Suprapubic skin (tissue), 4 donors: ENCODE measurements at places on chromosomes 5 and 9.

- no peaks in the 10 kb centered on the region for H3K36me3 ChIP-seq
- H3K4me3 ChIP-seq = no peak overlapping the region
- no peak overlapping the region for H3K27ac ChIP-seq
- H3K27me3 ChIP-seq = peaks cover 4% of the 10 kb centered on the region
- no peak for DNase-seq
- H3K4me1 ChIP-seq = no peaks in the 10 kb centered on the region
Observed at GRCh38 chr5:147796556-147797308, 14.2 kb upstream of the JAKMIP2 start.

GRCh38 chr5:75433814-75434506 lies 77.5 kb downstream of the CERT1 start:
- no peak overlapping the region for H3K27ac ChIP-seq
- H3K4me1 ChIP-seq = peaks cover 7% of the 10 kb centered on the region
- H3K4me3 ChIP-seq = no peak overlapping the region
- H3K27me3 ChIP-seq = no peaks in the 10 kb centered on the region
- DNase-seq = no peak
- H3K36me3 ChIP-seq = no peaks in the 10 kb centered on the region

GRCh38 chr5:9108162-9108561 lies 437.7 kb downstream of the SEMA5A start:
- H3K36me3 ChIP-seq = no peaks in the 10 kb centered on the region
- no peak overlapping the region for H3K27ac ChIP-seq
- no peak overlapping the region for H3K4me3 ChIP-seq
- no peak for DNase-seq

DNA sequence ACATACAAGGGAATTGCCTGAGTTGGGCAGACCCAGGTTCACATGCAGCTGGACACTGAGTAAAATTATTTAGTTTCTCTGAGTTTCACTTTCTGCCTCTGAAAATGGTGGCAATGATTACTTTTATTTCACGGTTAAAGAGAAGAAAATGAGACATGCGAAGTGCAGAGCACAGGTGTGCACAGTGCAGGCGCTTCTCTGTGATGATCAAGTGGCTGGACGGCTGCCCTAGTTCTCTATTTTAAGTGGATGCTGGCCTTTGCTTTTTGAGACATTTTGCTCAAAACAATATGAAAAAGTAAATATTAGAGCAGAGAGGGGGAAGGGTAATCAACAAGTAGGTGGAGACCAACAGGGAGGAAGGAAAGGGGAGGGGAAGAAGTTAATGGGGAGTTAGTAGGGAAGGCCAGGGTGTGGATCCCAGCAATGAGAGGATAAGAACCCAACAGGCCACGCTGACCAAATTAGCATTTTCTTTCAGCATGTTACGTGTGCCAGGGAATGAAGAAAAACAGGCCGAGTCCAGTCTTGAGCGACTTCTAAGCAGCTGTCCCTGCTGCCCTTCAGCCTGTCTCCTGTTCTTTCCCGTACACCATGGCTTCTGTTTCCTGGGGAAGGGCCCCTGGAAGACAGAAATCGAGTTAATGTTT lies 16.1 kb downstream of the SNX18 start:
- DNase-seq = no peak
- H3K27ac ChIP-seq = peak overlapping the region; percentile 51
- H3K36me3 ChIP-seq = no peaks in the 10 kb centered on the region
- no peak overlapping the region for H3K4me3 ChIP-seq
- H3K27me3 ChIP-seq = no peaks in the 10 kb centered on the region

DNA sequence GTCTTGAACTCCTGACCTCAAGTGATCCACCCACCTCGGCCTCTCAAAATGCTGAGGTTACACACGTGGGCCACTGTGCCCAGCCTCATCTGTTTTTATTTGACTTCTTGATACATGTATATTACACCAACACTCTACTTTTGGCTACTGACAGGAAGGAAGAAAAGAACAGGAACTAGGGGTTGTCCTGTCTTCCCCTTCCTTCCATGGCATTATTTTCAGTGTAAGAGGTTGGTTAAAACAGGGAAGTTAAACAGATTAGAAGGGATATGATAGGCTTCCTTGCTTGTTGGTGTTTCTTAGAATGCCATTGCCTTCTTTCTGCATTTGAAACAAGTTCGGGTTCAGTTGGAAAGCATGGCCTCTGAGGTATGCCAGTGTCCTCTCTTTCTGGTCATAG lies 312.8 kb downstream of the NDUFS4 start:
- H3K36me3 ChIP-seq = no peaks in the 10 kb centered on the region
- no peak overlapping the region for H3K4me3 ChIP-seq
- DNase-seq = no peak
- no peaks in the 10 kb centered on the region for H3K27me3 ChIP-seq
- H3K4me1 ChIP-seq = no peaks in the 10 kb centered on the region

DNA sequence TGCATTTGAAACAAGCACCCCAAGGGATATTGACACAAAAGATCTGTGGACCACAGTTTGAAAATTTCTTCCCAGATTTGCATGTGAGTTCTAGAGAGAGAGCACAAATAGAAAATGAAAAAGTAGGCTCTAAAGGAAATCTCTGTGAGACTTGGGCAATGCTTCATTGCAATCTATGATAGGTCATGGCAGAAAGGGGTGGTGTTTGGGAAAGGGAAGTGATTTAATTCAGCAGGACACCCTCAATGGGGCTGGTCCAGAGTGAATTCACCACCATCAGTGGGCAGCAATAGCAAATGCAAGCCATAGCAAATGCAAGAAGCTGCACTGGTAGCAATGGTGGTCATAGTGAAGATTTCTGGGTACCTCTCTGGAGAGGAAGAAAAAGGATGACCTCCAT lies 58.1 kb downstream of the ANKRD55 start:
- H3K27ac ChIP-seq = peak overlapping the region; percentile 74
- H3K4me1 ChIP-seq = peaks cover 36% of the 10 kb centered on the region
- no peaks in the 10 kb centered on the region for H3K36me3 ChIP-seq
- DNase-seq = no peak

GRCh38 chr9:126507318-126508109 lies 106.2 kb upstream of the LMX1B start:
- H3K4me1 ChIP-seq = no peaks in the 10 kb centered on the region
- H3K4me3 ChIP-seq = no peak overlapping the region
- H3K36me3 ChIP-seq = peaks cover 22% of the 10 kb centered on the region
- peak; percentile 56 for DNase-seq

DNA sequence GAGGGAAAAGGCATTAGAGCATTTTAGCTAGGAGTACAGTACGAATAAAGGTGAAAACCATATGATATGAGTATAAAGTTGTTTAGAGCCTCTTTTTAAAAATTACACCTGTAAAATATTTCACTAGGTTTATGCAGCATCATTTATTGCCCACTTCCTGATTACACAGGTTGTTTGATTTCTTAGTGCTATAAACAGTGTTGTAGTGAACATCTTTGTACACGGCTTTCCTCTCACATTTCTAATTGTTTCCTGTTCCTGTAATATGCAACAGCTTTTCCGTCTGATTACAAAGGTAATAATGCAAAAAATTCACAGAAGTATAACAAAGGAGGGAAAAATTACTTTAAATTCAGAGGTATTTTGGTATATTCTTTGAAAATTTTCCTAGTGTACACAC lies 13.0 kb downstream of the STOM start:
- no peaks in the 10 kb centered on the region for H3K27me3 ChIP-seq
- H3K27ac ChIP-seq = no peak overlapping the region
- no peak overlapping the region for H3K4me3 ChIP-seq
- DNase-seq = no peak

GRCh38 chr5:124844371-124844920 lies 98.0 kb upstream of the ZNF608 start:
- DNase-seq = no peak
- H3K36me3 ChIP-seq = no peaks in the 10 kb centered on the region
- H3K27ac ChIP-seq = no peak overlapping the region
- peaks cover 4% of the 10 kb centered on the region for H3K4me1 ChIP-seq
- no peak overlapping the region for H3K4me3 ChIP-seq
- no peaks in the 10 kb centered on the region for H3K27me3 ChIP-seq

DNA sequence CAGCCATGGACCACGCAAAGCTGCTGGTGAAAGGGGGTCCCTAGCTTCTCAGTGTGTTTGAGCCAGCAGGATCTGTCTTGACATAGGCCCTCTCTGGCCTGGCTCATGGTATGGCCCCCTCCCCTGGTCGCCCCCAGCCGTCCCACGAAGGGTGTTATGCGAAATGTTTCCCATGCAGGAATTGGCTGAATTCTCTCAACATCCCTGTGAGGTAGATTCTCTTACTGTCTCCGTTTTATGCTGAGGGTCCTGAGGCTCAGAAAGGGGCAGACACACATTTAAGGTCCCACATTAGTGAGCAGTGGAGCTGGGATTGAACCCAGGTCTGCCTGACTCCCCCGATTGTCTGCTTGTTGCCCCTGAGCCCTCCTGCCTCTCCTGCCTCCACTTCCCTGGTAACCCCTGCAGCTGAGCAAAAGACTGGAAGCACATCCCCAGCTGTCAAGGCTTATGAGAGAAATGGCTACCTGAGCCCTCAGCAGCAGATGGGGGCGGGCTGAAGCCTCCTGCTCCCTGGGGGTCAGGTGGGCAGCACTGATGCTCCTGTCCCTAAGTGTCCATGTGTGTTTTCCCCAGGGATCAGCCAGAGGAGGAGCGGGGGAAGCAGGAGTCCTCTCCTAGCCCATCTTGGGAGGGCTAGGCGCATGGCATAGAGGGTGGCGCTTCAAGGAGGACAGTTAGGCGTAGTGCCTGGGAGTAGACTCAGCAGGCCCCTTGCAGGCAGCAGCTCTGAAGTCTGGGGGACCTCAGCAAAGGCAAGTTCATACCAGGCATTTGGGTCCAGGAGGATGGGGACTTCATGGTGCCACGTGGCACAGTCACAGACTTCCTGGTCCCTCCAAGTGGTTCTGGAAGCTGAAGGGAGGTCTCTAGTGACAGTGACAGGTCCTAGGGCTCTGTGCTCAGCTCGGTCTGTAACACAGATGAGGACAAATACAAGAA lies 49.0 kb upstream of the GARNL3 start:
- H3K4me3 ChIP-seq = no peak overlapping the region
- DNase-seq = no peak
- no peaks in the 10 kb centered on the region for H3K27me3 ChIP-seq
- H3K36me3 ChIP-seq = no peaks in the 10 kb centered on the region

DNA sequence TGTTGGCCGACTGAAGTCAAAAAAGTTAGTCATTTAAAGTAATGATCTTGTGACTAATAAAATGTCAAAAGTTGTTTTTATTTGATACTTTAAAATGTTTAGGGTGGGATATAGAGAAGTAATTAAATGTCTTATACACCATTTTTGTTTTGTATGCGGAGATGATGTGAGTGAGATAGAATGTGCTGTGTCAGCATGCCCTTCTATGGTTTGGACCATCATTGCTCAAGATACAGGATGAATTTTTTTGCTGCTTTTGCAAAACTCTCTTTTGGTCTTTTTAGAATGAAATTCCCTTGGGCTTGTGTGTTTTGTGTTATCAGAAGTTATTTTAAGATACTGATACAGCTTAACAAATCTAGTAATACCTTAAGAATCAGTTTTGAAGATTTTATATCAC lies 12.5 kb downstream of the SRFBP1 start:
- H3K27ac ChIP-seq = no peak overlapping the region
- no peaks in the 10 kb centered on the region for H3K36me3 ChIP-seq
- H3K27me3 ChIP-seq = no peaks in the 10 kb centered on the region
- H3K4me3 ChIP-seq = no peak overlapping the region

GRCh38 chr5:54492178-54492577 lies 25.4 kb upstream of the SNX18 start:
- H3K36me3 ChIP-seq = no peaks in the 10 kb centered on the region
- H3K27me3 ChIP-seq = no peaks in the 10 kb centered on the region
- no peak overlapping the region for H3K4me3 ChIP-seq
- peaks cover 3% of the 10 kb centered on the region for H3K4me1 ChIP-seq
- no peak for DNase-seq

GRCh38 chr9:89352874-89353649 lies 34.8 kb downstream of the SECISBP2 start:
- peaks cover 3% of the 10 kb centered on the region for H3K4me1 ChIP-seq
- no peak overlapping the region for H3K4me3 ChIP-seq
- no peaks in the 10 kb centered on the region for H3K27me3 ChIP-seq
- no peak overlapping the region for H3K27ac ChIP-seq

- DNase-seq = no peak
- no peak overlapping the region for H3K4me3 ChIP-seq
- no peak overlapping the region for H3K27ac ChIP-seq
- no peaks in the 10 kb centered on the region for H3K27me3 ChIP-seq
- H3K36me3 ChIP-seq = no peaks in the 10 kb centered on the region
- H3K4me1 ChIP-seq = peaks cover 15% of the 10 kb centered on the region
Observed at GRCh38 chr9:90815183-90815943, 13.7 kb downstream of the SYK start.

DNA sequence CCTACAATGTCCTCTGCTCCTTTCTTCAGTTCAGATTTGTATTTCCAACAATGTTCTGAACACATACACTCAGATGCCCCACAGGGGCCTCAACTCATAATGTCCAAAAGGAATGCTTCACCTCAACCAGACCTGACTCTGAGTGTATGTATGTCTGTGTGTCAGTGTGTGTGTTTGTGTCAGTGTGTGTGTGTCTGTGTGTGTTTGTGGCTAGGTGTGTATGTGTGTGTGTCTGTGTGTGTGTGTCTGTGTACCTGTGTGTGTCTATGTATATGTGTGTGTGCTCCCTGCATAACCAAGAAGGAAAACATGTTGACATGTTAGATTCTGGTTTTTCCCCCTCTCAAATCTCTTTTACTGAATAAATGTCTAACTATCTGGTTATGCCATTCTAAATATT lies 87.3 kb upstream of the PCSK1 start:
- H3K36me3 ChIP-seq = no peaks in the 10 kb centered on the region
- no peak for DNase-seq
- H3K27ac ChIP-seq = no peak overlapping the region
- H3K4me1 ChIP-seq = no peaks in the 10 kb centered on the region
- no peak overlapping the region for H3K4me3 ChIP-seq

DNA sequence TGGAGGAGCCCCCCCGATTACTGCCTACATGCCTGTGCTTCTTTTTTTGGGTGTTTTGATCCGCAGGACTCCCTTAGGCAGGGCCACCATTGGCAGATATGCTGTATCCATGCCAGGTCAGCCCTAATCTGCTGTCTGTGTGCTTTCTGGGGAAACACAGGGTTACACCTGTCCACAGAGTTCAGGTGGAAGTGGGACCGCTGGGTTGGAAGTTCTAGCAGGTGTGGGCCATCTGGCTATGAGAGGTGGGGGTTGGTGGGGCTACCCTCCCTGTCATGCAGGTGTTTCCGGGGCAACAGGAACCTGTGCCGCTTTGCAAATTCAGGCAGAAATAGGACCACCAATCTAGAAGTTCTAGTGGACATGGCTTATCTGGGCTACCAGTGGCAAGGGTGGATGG lies 17.0 kb downstream of the IFNE start:
- H3K4me3 ChIP-seq = no peak overlapping the region
- no peaks in the 10 kb centered on the region for H3K4me1 ChIP-seq
- H3K27ac ChIP-seq = no peak overlapping the region
- no peaks in the 10 kb centered on the region for H3K36me3 ChIP-seq
- H3K27me3 ChIP-seq = no peaks in the 10 kb centered on the region

GRCh38 chr9:31394015-31394473 lies 990.4 kb upstream of the ACO1 start:
- no peaks in the 10 kb centered on the region for H3K27me3 ChIP-seq
- no peaks in the 10 kb centered on the region for H3K4me1 ChIP-seq
- no peak overlapping the region for H3K4me3 ChIP-seq
- no peaks in the 10 kb centered on the region for H3K36me3 ChIP-seq
- H3K27ac ChIP-seq = no peak overlapping the region
- no peak for DNase-seq
